ENCODE measurements at places on chromosomes 13 and 19. TPM values are rescaled to one million over a fixed set of nuclear protein-coding genes. Genes with fewer than 3 reads are reported as not detected.

The SGCG gene
- 61.8 TPM for total RNA-seq

The PSG2 gene
- not detected for total RNA-seq

- DNase-seq = no peak
Observed at GRCh38 chr13:105871768-105872167, 663.7 kb downstream of the EFNB2 start.

DNA sequence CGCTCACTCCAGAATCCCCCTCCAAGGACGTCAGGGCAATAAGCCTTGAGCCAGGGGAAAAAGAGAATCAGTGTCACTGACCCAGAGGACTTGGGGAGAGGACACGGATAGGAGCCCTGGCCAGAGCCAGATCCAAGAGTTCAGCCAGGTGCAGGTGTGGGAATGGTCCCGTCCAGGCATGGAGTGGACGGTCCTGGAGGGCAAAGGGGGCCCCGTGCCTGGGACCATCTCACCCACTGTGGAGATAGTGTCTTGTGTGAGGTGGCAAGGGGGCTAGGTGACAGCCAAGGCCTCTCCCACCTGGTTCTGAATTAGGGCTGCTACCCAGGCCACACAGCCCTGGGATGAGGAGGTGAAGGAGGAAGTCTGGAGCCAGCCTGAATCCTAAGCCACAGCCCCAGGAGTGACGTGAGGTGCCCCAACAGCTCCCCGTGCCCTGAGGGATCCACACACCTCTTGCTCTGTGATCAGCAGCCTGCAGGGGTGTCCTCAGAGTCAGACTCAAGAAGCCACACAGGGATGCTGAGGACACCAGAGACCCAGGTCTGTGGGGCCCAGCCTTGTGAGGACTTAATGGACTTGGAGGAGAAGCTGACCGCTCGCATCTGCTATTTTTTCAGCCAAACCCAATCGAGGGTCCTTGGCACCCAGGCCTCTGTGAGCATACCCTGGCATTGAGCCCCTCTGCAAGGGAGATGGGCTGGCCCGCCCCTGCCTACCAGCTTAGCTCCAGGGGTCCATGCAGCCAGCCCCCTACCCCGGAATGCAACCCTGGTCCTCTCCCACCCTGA is 16.4 kb upstream of the ZNF14 start:
- no peak for DNase-seq

- no peak for DNase-seq
Observed at GRCh38 chr19:4707322-4707721, 16.3 kb downstream of the DPP9 start.

GRCh38 chr13:20161951-20162300 is 1.1 kb upstream of the GJA3 start:
- DNase-seq = no peak

DNA sequence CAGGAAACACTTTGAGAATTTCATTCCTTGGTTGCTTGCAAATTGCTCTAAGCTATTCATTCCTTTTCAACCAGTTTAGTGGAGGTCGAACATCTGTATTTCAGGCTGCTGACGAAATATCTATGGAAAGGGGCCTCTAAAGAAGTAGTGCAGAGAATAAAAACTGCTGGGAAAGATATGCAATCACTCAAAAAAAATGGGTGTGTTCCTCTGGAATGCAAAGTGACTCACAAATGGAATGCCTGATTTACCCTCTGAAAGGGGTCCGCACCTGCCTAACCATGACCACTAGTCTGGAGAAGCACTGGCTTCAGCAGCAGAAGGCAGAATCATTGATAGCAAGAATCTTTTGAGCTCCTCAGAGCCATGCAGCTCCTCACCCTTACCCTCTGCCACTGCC is 129.4 kb downstream of the PCDH9 start:
- no peak for DNase-seq

DNA sequence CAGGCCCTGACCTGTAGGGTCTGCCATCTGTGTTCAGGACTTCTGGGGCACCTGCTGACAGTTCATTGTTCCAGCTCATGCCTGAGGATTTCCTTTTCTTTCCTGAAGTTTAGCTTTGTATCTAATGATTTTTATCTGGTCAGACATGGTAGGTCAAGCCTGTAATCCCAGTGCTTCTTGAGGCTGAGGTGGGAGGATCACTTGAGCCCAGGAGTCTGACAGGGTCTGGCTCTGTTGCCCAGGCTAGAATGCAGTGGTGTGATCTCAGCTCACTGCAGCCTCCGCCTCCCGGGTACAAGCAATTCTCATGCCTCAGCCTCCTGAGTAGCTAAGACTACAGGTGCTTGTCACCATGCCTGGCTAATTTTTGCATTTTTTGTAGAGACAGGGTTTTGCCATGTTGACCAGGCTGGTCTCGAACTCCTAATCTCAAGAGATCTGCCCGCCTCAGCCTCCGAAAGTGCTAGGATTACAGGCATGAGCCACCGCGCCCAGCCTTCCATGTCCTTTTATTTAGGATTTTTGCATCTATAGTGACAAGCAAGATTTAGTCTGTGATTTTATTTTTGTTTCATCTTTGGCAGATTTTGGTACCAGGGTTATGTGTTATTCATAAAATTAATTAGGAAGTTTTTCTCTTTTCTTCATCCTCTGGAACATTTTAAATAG is 33.2 kb downstream of the CHST8 start:
- DNase-seq = no peak

The DNMT1 gene
- total RNA-seq = 33.4 TPM

- DNase-seq = no peak
Observed at GRCh38 chr19:57850553-57851017, 926 bp downstream of the ZNF587 start.

GRCh38 chr13:88649855-88650254 is 978.7 kb downstream of the SLITRK5 start:
- DNase-seq = no peak

- DNase-seq = peak; percentile 53
Observed at GRCh38 chr19:1102407-1103131, 1.2 kb upstream of the GPX4 start.

- DNase-seq = no peak
Observed at GRCh38 chr13:39483326-39483725, 119.7 kb downstream of the LHFPL6 start.

GRCh38 chr19:3108775-3109174 is 14.6 kb downstream of the GNA11 start:
- DNase-seq = peak; percentile 61

DNA sequence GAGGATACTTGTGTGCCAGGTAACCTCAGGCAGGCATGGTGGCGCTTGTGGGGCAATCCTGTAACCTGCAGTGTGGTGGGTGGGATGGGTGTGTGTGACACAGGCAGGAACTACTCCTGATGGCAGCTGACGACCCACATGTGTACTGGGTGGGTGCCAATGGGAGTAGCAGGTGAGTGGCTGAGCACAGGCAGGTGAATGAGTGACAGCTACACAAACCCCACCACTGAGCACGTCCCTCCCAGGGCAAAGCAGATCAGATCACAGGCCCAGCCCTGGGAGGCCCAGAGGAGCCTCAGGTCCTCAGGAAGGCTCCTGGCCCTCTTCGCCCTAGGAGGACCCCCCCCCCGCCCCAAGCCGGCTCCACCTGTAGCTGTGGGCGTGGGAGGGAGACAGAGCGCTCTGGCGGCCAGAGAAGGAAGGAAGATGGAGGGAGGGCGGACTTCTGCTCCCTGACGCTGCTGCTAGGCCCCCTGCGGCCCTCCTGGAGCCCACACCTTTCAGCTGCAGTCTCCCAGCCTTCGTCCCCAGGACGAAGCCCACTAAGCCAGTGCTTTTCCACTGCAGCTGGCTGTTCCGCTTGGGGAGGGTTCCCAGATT is 1.3 kb upstream of the ZNF181 start:
- peak; percentile 13 for DNase-seq

DNA sequence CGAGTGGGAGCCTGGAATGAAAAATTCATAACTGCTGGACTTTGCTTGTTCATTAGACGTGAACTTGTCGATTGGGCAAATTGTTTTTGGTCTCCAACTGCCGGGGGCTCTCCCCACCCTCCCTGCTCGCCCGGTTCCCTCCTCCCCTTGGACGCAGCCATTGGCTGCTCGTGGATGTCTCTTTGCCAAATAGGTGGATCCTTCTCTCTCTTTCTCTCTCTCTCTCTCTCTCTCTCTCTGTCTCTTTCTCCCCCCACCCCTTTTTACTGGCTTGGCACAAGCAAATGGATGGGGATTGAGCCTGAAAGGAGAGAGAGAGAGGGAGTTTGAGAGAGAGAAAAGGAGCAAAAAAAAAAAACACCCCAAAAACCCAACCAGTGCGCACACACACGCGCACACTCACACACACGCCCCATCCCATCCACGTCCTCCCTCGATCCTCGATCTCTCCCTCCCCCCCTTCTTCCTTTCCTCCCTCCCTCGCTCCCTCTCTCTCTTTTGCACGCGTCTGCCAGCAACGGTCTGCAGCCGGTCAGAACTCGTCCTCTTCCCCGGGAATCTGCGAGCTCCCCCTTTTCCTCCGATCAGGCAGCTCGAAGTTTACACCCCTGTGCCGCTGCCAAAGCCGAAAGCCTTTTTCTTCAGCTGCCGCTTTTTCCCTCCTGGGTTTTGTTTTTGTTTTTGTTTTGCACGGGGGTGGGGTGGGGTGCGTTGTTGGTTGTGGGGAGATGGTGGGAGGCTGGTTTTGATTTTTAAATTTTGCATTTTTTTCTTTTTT is 27.8 kb downstream of the NFIX start:
- DNase-seq = peak; percentile 94

DNA sequence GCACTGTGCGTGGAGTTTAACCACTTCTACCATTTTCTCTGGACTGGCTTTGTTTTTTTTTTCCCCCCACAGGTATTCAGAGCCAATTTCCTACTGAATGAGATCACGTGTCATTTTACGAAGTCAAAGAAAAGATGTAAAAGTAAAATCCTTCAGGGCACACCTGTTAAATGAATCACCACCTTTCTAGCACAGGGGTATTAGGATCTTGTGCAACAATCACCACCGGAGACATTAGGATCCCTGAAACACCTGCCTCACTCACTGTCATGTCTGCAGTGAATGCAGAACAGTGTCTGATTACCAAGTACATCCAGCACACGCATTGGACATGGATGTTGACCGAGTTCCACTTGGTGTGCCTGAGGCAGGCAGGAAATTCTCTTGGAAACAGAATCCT is 17.2 kb downstream of the BRD4 start:
- DNase-seq = no peak

The CCL25 gene
- total RNA-seq = not detected

DNA sequence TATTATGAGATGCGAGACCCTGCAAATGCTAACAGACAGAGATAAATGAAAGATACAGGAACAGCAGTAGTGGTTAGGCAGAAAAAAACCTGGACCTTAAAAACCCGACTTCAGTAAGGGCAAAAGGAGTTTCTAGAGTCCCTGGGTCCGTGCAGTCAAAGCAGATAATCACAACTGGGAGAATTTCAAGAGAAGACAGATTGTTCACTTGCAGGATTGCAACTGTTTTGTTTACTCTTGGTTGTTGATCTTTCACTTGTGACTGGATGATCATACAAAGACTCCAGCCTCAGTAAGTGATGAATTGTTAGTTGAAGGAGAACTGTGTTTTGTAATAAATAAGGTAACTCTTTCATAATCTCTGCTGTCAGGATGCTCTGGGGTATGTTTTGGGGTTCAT is 135.1 kb downstream of the GPC6 start:
- no peak for DNase-seq

GRCh38 chr13:24180750-24181377 is 20.3 kb downstream of the SPATA13 start:
- DNase-seq = no peak

GRCh38 chr19:1263188-1263587 is 5.9 kb upstream of the CIRBP start:
- no peak for DNase-seq

GRCh38 chr19:46621191-46622117 is 3.4 kb downstream of the PTGIR start:
- peak; percentile 64 for DNase-seq

The ADAMTS10 gene
- 21.6 TPM for total RNA-seq

DNA sequence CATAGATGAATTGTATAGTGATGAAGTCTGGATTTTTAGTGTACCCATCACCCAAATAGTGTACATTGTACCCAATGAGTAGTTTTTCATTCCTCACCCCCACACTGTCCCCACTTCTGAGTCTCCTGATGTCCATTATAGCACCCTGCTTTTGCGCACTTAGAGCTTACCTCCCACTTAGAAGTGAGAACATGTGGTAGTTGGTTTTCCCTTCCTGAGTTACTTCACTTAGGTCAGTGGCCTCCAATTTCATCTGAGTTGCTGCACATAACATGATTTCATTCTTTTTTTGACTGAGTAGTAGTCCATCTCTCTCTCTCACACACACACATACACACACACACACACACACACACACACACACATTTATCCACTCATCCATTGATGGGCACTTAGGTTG is 43.2 kb upstream of the ALOX5AP start:
- DNase-seq = no peak

DNA sequence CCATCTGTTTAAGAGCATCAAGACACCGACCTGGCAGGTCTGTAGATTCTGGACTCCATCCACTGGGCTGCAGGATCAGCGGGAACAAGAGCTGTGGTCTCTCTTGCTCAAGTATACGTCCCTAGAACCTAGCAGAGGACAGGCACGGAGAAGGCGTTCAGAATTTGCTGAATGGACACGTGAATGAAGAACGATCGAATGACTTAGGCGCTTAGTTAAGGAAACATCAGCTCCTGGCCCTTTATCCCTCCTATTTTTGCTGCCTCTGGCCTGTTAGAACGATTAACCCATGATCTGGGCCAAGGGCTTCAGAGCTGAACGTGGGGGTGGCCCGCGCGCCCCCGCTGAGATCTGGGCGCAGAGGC is 953 bp downstream of the DZIP1 start:
- no peak for DNase-seq

GRCh38 chr13:109764470-109765291 is 21.7 kb downstream of the IRS2 start:
- peak; percentile 52 for DNase-seq

DNA sequence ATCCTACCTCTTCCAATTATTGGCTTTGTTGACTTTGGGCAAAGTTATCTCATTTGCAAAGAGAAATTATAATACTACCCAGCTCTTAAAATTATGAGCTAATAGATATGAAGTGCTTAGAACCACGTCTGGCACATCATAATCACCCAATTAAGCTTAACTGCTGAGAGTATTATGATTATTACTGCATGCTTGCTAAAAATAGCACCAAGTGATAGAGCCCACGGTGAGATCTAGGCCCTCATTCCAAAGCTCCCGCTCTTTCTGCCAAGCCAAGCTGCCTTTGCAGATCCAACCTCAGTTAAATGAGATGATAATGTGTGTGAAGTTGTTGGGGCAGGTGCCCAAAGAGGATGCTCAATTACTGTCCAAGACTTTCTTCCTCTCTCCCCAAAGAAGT is 6.5 kb upstream of the EDDM13 start:
- DNase-seq = no peak

GRCh38 chr19:7348587-7349230 is at the start of gene ARHGEF18:
Gene ARHGEF18 (plus strand): TSS chr19:7348937. CDS start chr19:7362891, 13,954 bp downstream.
- peak; percentile 63 for DNase-seq

GRCh38 chr13:98665638-98665995 is 86.9 kb downstream of the SLC15A1 start:
- DNase-seq = no peak

The TMC4 gene
- 3.0 TPM for total RNA-seq

GRCh38 chr19:50172726-50173125 is 9.6 kb upstream of the IZUMO2 start:
- no peak for DNase-seq

- DNase-seq = peak; percentile 77
Observed at GRCh38 chr19:49746206-49746958, 16.7 kb downstream of the TSKS start.
